Activated naive CD8-positive, alpha-beta T cell treated with anti-CD3 and anti-CD28 coated beads for 36 hours (primary cell): ENCODE measurements at places on chromosomes 5 and 9.

DNA sequence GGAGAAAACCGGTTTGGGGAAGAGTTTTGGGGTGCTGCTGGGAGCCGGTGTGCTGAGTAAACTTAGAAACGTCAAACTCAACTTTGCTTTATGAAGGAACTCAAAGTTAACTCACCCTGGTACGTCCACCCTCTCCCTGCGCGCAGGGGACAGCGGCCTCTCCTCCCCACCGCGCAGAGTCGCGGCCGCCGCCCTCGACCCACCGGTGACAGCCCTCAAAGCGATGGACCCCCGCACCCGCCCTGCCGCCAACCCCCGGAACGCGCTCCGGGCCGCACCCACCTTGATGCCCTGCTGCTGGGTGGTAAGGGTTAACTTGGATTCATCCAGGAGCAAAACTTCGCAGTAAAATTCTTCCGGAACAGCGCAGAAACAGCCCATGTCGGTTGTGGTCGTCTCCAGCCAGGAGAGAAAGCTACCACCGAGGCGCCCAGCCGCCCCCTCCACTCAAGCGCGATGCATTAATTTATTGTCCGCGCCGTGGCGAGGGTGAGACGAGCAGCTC lies 366 bp downstream of the EPB41L4A start:
- peak; percentile 6 for DNase-seq

GRCh38 chr9:7756088-7756487 lies 43.5 kb downstream of the DMAC1 start:
- DNase-seq: peak; percentile 9

DNA sequence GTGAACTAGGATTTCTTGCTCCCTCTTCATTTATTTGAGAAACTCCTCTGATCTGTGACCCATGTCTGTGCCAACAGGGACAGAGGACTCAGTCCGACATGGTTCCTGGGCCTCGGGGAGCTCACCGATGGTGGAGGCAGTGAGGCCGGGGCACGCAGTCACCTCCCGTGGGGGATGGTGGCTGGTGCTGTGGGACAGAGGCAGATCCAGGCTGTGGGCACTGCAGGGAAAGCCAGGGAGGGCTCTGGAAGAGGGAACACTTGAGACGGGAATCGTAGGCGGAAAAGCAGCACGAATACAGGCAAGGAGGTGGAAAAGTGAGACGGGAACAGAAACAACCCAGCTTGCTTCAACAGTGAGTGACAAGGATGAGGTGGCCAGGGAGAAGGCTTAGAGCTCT lies 127.8 kb downstream of the GABBR2 start:
- DNase-seq: no peak

DNA sequence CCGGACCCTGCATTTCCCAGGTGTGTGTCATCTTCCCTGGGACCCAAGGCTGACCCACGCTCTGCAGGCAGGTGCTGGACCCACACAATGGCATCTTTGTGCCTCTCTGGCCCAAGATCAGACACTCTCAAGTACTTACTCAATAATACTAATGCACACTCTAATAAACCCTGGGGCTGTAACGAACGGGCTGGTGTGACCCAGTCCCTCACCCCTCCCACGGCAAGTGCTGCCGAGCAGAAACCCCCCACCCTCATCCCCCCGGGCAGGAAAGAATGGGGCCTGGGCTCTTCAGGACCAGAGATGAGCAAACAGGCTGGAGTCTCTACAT lies 1.1 kb upstream of the OBP2B start:
- no peak for DNase-seq

DNA sequence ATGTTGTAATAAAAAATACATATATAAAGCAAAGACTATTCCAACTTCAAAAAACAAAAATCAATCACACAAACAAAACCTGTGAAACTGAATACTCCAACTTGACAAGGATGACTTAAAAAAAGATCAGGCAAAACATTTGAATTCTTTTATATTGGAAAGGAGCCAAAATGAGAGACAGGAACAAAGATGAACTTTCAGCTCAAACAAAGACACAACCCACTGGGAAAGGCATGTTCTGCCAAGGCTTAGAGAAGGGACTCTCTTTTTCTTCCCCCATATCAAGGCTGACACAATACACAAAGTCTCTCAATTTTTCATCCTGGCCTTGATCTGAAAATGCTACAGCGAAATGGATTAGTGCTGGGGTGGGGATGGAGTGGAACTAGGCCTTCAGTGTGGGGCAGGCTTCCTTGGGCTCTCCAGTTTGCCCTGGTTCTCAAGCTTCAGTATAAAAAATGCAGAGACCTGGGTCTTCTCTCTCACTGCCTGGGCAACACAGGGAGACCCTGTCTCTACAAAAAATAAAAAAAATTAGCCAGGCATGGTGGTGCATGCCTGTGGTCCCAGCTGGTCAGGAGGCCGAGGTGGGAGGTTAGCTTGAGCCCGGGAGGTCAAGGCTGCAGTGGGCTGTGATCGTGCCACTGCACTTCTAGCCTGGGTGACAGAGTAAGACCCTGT lies 11.6 kb upstream of the FAM169A start:
- no peak for DNase-seq

DNA sequence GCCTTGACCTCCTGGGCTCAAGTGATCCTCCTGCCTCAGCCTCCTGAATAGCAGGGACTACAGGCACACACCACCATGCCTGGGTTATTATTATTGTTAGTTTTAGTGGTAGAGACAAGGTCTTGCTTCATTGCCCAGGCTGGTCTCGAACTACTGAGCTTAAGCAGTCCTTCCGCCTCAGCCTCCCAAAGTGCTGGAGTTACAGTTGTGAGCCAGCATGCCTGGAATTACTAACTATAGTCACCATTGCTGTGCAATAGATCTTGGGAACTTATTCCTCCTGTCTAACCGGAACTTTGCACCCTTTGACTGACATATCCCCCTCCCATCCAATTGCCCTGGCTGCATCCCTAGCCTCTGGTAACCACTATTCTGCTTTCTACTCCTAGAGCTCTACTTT lies 3.4 kb downstream of the FAM151B start:
- DNase-seq: no peak

DNA sequence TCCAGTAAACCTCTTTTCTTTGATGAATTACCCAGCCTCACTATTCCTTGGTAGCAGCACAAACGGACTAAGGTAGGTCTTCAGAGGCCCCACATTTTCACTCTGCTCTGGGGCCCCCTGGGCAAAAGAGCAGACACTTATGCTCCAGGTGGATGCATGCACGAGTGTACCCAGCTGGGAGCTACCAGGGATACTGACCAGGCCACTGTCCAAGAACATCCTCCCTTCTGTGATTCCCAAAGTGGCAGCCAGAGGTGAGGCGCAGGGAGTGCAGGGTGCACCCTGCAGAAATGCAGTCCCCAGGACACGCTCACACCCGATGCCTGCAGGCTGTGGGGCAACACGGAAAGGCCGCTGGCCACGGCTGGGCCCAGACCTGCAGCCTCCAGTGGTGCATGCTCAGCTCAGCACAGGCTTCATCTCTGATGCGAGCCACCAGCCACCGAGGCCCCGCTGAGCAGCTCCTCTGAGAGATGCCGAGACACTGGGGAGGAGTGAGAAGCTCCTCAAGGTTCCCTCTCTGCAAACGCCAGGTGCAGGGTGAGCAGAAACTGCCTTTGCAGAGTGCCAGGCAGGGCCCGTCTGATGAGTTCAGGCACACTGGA lies 48.1 kb upstream of the OLFM1 start:
- no peak for DNase-seq

DNA sequence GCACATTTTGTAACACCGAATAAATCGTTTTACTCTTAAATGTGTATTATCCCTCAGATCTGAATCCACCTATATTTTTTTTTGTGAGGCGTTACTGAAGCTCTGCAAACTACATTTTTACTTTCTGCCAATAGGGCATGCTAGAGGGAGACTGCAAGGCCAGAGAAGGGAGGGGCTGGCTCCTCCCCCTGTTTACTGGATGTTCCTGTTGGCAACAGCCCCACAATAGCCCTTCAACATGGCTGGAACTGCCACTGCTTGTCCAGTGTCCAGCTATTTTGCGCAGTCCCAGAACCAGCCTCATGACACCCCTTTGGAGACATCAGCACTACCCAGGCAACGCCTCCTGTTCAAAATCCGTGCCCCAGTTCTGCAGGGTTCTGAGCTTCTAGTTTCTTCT lies 85.4 kb upstream of the MIER3 start:
- no peak for DNase-seq

DNA sequence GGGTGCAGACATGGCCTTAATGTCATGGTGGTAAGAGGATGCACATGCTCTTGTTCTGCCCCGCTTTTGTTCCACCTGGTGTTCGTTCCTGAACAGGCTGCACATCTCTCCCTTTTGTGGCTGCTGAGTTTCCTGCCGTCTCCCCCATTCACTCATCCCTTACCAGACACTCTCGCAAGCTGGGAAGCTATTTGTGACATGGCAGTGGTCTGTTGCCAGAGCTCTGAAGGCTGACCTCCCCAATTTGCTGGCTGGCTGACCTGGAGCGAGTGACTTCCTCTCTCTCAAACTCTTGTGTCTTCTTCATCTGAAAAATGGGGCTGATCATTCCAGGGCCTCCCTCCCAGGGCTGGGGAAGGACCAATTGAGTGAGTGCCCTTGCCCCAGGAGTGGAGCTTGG lies 35.9 kb downstream of the HRH2 start:
- DNase-seq: no peak

GRCh38 chr5:17305017-17305416 lies 87.6 kb downstream of the BASP1 start:
- no peak for DNase-seq

GRCh38 chr5:168969326-168969886 lies 331.5 kb downstream of the SLIT3 start:
- no peak for DNase-seq

DNA sequence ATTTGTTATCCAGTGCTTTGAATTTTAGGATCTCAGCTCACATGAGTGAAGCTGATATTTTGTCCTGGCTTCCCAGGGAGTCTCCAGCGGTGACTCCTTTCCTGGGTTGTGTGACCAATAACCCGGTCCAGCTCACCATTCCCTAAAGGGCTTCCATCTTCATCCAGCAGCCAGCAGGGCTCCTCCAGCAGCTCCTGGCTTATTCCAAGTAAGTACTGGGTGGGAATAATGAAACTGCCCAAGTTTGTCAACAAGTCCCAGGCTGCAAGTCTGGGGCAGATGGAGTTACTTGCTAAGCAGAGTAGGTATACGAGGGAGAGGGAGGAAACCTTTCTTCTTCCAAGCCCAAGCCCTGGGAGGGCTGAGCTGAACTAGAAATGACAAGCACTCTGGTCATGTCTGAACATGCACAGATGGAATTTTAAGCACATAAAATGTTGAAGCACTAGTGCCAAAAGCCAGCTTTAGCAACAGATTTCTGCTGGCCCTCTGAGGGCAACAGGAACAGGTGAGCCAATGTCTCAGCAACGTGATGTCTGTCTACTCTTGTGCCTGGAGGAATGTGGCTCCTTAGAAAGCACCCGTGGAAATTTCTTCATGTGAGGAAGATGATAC lies 153.7 kb upstream of the DAPK1 start:
- no peak for DNase-seq

GRCh38 chr9:75545287-75545686 lies 345.2 kb upstream of the PCSK5 start:
- no peak for DNase-seq

DNA sequence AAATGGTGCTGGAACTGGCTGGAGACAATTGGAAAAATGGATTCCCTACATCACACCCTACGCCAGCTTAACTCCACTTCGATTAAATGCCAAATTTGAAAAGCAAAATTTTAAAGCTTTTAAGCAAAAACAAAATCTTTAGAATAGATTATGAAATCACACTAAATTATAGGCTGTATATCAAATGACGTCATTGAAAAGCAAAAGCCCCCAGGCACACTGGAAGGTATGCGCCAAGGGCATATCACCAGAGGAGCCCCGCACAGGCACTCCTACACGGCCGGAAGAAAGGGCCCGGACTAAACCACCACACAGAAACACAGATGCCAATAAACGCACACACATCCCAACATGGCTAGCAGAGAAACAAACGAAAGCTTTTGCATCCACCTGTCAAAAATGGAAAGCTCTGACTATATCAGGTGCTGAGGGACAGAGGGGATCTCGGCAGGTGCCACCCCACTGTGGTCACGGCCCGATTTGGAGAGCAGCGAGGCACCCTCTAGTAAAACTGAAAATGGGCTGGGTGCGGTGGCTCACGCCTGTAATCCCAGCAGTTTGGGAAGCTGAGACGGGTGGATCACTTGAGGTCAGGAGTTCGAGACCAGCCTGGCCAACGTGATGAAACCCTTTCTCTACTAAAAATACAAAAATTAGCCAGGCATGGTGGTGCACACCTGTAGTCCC lies 17.0 kb upstream of the MXD3 start:
- no peak for DNase-seq

DNA sequence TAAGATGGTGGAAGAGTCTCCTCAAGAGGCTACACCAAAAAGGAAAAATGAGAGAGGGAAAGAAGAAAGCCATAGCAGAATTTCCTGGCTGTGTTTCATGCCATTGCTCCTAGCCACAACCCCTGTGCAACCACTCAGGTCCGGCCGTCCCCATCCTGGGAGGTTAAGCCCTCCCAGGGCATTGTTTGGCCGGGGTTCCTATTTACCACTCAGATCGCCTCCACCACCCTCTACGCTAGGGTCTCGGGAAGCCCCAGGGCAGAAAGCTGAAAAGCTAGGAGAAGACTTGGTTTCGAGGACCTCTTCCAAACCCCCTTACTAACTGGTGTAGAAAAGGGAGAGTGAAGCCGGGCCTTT lies 715 bp downstream of the RC3H2 start:
- DNase-seq: peak; percentile 33

DNA sequence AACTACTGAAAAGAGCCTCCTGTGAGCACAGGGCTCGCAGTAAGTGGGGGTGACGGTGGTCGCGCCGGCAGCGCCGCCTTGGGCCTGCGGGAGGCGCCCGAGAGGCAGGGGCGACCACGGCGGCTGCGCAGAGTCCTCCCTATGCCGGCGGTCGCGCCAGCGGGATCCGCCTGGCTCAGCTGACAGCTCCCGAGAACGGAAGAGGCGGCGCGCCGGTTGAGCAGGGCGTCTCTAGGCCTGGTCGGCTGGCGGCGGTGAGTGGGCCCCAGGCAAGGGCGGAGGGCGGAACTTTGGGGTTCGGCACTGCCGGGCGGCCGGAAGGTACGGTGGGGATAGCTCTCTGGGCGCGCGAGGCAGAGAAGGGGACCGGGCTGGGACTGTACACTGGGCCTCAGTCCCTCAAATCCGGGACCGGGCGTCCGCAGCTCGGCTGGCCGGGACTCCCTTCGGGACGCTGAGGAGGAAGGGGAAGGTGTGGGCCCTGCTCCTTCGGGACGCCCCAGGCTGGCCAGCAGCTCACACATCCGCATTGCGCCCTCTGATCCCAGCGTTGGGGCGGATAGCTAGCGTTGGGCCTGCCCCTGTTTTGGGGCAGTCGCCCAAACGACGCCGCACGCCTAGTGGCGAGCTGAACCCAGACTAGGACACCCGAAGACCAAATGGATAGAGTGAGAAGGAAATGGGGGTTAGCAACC lies at the start of gene RNF14:
Gene RNF14, plus strand, starts transcription at position 192 of the 695 bp plus-strand sequence. CDS start 4,484 bp downstream, outside the sequence.
- peak; percentile 99 for DNase-seq

DNA sequence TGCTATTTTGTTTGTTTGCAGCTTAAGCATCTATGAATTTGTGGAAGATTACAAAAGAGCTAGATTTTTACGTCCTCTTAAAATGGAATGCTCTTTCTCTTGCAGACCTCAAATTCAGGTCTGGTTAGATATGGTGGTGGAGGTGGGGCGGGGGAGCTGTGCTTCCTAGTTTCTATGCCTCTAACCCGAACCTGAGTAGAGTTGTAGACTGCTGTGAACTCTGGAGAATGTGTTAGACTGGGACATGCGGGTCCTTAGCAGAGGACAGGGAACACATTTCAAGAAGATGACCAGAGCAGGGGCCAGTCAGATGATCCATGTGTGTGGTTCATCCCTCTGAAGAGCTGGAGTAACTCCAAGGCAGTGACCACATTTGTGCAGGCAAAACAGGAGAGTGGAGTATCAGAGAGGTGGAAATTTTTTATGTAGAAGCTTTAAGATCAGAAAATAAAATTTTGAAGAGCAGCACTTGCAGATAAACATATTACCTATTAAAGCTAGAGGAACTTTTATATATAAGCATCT lies 154.9 kb downstream of the FAM174A start:
- DNase-seq: no peak
